ENCODE measurements at places on chromosomes 5 and 9.

DNA sequence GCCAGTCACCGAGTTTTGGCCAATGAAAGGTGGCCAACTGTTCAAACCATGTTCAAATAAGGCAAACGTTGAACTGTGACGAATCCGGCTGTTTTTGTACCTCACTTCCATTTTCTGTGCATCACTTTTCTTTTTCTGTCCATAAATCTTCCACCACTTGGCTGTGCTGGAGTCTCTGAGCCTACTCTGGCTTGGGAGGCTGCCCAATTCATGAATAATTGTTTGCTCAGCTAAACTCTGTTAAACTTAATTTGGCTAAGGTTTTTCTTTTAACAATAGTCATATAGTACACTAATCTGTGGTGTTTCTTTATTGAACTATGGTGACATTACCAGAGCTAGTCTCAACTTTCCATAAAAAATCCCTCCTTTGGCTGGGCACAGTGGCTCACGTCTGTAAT lies 11.3 kb downstream of the NIM1K start:
- no peaks in the 10 kb centered on the region for H3K27me3 ChIP-seq
- no peak overlapping the region for H3K4me3 ChIP-seq
- no peak for DNase-seq
- no peaks in the 10 kb centered on the region for H3K4me1 ChIP-seq

GRCh38 chr5:180399401-180400215 lies 46.5 kb upstream of the GFPT2 start:
- no peaks in the 10 kb centered on the region for H3K27me3 ChIP-seq
- H3K27ac ChIP-seq = no peak overlapping the region
- H3K4me3 ChIP-seq = no peak overlapping the region
- no peaks in the 10 kb centered on the region for H3K36me3 ChIP-seq
- no peak for DNase-seq

- no peak overlapping the region for H3K4me3 ChIP-seq
- no peak overlapping the region for H3K27ac ChIP-seq
- H3K27me3 ChIP-seq = peaks cover 54% of the 10 kb centered on the region
These were observed 11.8 kb downstream of the SLC25A48 start for GRCh38 chr5:135846311-135846710.

- no peak for DNase-seq
- no peaks in the 10 kb centered on the region for H3K4me1 ChIP-seq
- peaks cover 82% of the 10 kb centered on the region for H3K36me3 ChIP-seq
- H3K27me3 ChIP-seq = no peaks in the 10 kb centered on the region
- no peak overlapping the region for H3K27ac ChIP-seq
These were observed 52.6 kb downstream of the CCNH start for GRCh38 chr5:87360132-87360531.

DNA sequence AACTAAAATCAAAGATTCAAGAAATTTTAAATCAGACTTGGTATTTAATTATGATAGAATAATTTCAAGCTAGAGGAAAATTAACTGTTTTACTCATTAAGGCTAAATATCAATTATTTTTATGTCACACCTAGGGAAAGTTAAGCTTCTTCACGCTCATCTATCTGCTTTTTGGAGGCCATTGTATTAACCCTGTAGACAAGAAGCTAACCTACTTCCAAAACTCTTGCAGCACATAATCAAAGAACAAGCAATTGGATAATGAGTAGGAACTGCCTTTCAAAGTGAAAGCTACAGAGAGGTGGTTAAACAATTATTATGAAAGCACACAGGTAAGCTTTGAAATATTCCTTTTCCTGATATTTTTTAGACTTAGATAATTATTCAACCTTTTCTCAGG lies 6.7 kb downstream of the EBF1 start:
- no peaks in the 10 kb centered on the region for H3K27me3 ChIP-seq
- H3K27ac ChIP-seq = no peak overlapping the region
- no peaks in the 10 kb centered on the region for H3K36me3 ChIP-seq
- no peak for DNase-seq
- no peak overlapping the region for H3K4me3 ChIP-seq

DNA sequence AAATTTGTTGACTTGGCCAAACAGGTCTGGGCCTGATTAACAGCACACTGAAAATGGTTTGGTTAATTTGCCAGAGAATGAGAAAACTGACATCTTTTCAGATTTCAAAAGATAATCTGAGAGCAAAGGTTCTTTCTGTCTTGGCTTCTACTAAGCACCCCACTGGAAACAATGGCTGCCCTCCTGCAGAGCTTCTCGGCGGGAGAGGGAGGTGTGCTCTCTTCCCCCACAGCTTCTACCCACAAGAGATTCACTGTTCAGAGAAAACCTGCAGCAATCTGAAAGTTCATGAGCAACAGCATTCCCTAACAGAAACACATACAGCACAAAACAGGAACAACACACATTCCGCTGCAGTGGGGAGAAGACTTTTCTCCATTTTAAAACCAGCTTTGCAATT lies 3.0 kb downstream of the DNAH5 start:
- H3K4me3 ChIP-seq = no peak overlapping the region
- H3K27me3 ChIP-seq = peaks cover 18% of the 10 kb centered on the region
- DNase-seq = no peak
- H3K4me1 ChIP-seq = no peaks in the 10 kb centered on the region
- H3K36me3 ChIP-seq = no peaks in the 10 kb centered on the region

GRCh38 chr9:95506428-95506677 lies 10.4 kb downstream of the PTCH1 start:
- no peaks in the 10 kb centered on the region for H3K36me3 ChIP-seq
- DNase-seq = peak; percentile 67
- H3K4me1 ChIP-seq = peaks cover 8% of the 10 kb centered on the region
- H3K27me3 ChIP-seq = no peaks in the 10 kb centered on the region
- H3K27ac ChIP-seq = peak overlapping the region; percentile 82

DNA sequence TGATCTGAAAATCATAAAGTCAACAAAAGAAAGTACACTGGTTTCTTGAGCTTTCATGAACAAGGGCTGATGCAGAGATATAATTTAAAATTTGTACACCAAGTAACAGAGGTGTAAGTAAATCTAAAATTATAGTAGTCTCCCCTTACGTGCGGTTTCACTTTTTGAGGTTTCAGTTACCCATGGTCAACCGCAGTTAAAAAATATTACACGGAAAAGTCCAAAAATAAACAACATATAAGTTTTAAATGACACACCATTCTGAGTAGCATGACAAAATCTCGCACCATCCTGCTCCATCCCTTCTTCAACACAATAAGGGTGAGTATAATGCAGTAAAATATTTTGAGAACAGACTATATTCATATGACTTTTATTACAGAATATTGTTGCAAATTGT lies 54.4 kb downstream of the AUH start:
- H3K4me1 ChIP-seq = no peaks in the 10 kb centered on the region
- H3K36me3 ChIP-seq = peaks cover 3% of the 10 kb centered on the region
- H3K27ac ChIP-seq = no peak overlapping the region

- no peak for DNase-seq
- H3K4me3 ChIP-seq = no peak overlapping the region
- peaks cover 20% of the 10 kb centered on the region for H3K4me1 ChIP-seq
- H3K36me3 ChIP-seq = no peaks in the 10 kb centered on the region
These were observed 90.2 kb upstream of the ICE1 start for GRCh38 chr5:5332287-5332686.

- no peaks in the 10 kb centered on the region for H3K36me3 ChIP-seq
- no peak overlapping the region for H3K4me3 ChIP-seq
- peaks cover 5% of the 10 kb centered on the region for H3K4me1 ChIP-seq
These were observed 62.4 kb downstream of the SERINC5 start for GRCh38 chr5:80193401-80193800.

DNA sequence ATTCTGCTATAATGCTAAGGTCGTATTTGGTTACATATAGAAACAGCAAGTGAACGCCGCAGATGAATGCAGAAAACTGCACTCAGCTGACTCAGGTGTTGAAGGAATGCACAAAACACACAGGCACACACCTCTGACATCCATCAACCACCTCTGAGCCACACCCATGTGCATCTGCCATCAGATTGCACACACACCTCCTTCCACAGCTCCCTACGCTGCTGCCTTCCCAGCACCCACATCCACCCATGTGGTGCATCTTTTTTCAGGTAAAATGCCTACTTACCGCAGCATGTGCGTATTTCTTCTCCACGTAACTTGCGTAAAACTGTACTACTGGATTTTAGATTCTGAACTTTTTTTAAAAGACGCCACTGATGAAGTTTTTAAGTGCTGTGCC lies 7.1 kb downstream of the STK10 start:
- H3K27me3 ChIP-seq = no peaks in the 10 kb centered on the region
- peaks cover 24% of the 10 kb centered on the region for H3K4me1 ChIP-seq
- peaks cover 10% of the 10 kb centered on the region for H3K36me3 ChIP-seq
- H3K4me3 ChIP-seq = no peak overlapping the region
- DNase-seq = no peak

GRCh38 chr9:108543251-108543778 lies 312.5 kb downstream of the ACTL7B start:
- peaks cover 4% of the 10 kb centered on the region for H3K4me1 ChIP-seq
- no peaks in the 10 kb centered on the region for H3K36me3 ChIP-seq
- peak; percentile 45 for DNase-seq
- H3K4me3 ChIP-seq = no peak overlapping the region

DNA sequence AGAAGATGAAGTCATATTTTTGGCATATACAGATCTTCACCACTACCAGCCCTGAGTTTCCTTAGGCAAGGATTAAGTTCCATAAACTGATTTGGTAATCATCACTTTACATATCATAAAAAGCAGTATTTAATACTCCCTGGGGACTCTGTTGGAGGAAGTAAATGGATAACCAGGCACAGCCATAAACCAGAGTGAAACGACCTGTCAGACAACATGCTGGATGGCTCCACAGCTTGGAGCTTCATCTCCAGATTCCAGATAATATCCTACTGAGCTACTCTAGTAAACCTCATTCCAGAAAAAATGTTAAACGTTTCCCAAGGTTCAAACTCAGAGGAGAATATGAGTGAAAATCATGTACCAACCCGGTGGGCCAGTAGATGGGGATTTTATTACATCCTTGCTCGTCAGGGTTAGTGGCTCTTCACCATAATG lies 109.2 kb downstream of the BASP1 start:
- H3K4me3 ChIP-seq = no peak overlapping the region
- no peaks in the 10 kb centered on the region for H3K27me3 ChIP-seq
- no peak overlapping the region for H3K27ac ChIP-seq
- DNase-seq = no peak
- H3K4me1 ChIP-seq = peaks cover 2% of the 10 kb centered on the region

DNA sequence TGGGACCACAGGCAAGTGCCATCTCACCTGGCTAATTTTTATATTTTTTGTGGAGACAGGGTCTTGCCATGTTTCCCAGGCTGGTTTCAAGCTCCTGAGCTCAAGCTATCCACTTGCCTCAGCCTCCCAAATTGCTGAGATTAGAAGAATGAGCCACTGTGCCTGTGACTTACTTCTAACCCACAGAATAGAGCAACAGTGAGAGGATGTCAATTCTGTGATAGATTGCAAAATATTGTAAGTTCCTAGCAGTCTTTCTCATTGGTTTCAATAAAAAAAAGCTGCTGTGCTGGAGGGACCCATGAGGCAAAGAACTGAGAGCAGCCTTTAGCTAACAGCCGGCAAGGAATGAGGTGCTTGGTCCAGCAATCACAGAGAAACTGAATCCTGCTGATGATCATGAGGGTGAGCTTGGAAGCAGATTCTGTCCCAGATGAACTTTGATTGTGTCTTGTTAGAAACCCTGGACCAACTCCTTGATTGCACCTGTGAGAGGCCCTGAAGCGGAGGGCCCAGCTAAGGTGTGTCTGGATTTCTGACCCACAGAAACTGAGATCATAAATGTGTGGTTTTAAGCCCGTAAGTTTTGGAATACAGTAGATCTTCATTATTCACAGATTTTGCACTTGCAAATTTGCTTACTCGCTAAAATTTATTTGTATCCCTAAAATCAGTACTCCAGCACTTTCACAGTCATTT lies 149.7 kb downstream of the GCNT1 start:
- DNase-seq = no peak
- no peak overlapping the region for H3K4me3 ChIP-seq
- H3K27me3 ChIP-seq = no peaks in the 10 kb centered on the region
- peaks cover 8% of the 10 kb centered on the region for H3K36me3 ChIP-seq

DNA sequence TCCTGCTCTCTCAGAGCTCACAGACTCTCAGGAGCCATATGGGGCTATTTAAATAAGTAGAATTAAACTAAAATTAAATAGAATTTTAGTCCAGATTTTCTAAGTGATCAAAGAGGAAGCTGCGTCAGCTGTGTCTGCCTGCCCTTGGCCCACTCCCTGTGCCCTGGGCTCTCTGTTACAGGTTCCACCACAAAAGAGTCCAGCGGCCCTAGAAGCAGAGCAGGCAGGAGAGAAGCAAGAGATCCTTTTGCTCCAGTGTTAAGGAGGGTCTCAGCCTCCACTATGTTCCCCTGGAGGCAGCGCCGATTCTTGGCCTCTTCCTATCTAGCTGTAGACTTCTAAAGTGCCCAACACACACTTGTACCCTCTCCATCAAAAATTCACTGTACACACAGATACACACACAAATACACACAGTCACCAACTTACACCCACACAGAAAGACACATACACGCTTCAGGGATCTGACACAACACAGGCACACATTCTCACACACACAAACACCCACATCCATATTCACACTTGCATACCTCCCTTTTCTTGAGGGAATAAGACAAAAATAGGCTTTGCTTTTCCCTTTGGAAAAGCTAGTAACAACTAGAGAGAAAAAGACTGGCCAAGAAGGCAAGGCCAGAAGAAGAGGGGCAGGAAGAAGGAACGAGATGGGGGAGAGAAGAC lies 5.5 kb upstream of the TNIP1 start:
- no peaks in the 10 kb centered on the region for H3K27me3 ChIP-seq
- peaks cover 26% of the 10 kb centered on the region for H3K4me1 ChIP-seq
- no peak overlapping the region for H3K4me3 ChIP-seq
- H3K27ac ChIP-seq = peak overlapping the region; percentile 12
- H3K36me3 ChIP-seq = no peaks in the 10 kb centered on the region
- DNase-seq = no peak

GRCh38 chr9:94083384-94083783 lies 880 bp upstream of the PTPDC1 start:
- H3K4me3 ChIP-seq = no peak overlapping the region
- H3K27ac ChIP-seq = no peak overlapping the region
- no peaks in the 10 kb centered on the region for H3K27me3 ChIP-seq
- peaks cover 16% of the 10 kb centered on the region for H3K36me3 ChIP-seq

- H3K4me3 ChIP-seq = no peak overlapping the region
- DNase-seq = no peak
- no peak overlapping the region for H3K27ac ChIP-seq
- no peaks in the 10 kb centered on the region for H3K36me3 ChIP-seq
- H3K27me3 ChIP-seq = peaks cover 4% of the 10 kb centered on the region
These were observed 12.9 kb downstream of the OTULINL start for GRCh38 chr5:14594378-14595074.

- no peak for DNase-seq
- no peak overlapping the region for H3K27ac ChIP-seq
- H3K4me3 ChIP-seq = no peak overlapping the region
- no peaks in the 10 kb centered on the region for H3K27me3 ChIP-seq
- peaks cover 46% of the 10 kb centered on the region for H3K4me1 ChIP-seq
These were observed 16.9 kb downstream of the CAMSAP1 start for GRCh38 chr9:135890190-135891026.

- peak overlapping the region; percentile 91 for H3K27ac ChIP-seq
- H3K4me3 ChIP-seq = no peak overlapping the region
- H3K4me1 ChIP-seq = peaks cover 10% of the 10 kb centered on the region
- H3K27me3 ChIP-seq = no peaks in the 10 kb centered on the region
These were observed 38.6 kb downstream of the SH3RF2 start for GRCh38 chr5:145975001-145975360.

- H3K27me3 ChIP-seq = no peaks in the 10 kb centered on the region
- H3K36me3 ChIP-seq = no peaks in the 10 kb centered on the region
- peaks cover 5% of the 10 kb centered on the region for H3K4me1 ChIP-seq
- H3K27ac ChIP-seq = no peak overlapping the region
- no peak overlapping the region for H3K4me3 ChIP-seq
These were observed 647.2 kb downstream of the BNC2 start for GRCh38 chr9:16223074-16223871.

Measured in mesenchymal stem cell (in vitro differentiated cells and primary cell).